Aorta (tissue), 5 donors: ENCODE measurements at places on chromosomes 12 and 14.

DNA sequence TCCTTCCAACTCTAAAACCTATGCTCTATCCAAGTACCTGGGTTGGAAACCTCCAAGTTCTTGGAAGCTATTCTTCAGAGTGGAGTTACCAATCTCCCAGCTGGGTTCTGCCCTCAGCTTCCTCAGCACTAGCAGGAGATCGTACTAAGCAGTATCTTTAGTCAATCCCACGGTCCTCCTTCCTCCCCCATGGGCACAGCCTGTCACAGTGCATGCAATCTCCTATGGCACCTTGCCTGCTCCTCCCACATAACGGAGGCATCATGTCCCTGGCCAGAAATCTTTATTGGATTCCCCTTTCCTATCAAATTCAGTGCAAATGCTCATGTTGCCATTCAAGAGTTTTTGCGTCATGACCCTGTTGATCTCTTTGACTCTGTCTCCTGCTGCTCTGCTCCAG lies 5.4 kb upstream of the LPAR5 start:
- no peak for DNase-seq

DNA sequence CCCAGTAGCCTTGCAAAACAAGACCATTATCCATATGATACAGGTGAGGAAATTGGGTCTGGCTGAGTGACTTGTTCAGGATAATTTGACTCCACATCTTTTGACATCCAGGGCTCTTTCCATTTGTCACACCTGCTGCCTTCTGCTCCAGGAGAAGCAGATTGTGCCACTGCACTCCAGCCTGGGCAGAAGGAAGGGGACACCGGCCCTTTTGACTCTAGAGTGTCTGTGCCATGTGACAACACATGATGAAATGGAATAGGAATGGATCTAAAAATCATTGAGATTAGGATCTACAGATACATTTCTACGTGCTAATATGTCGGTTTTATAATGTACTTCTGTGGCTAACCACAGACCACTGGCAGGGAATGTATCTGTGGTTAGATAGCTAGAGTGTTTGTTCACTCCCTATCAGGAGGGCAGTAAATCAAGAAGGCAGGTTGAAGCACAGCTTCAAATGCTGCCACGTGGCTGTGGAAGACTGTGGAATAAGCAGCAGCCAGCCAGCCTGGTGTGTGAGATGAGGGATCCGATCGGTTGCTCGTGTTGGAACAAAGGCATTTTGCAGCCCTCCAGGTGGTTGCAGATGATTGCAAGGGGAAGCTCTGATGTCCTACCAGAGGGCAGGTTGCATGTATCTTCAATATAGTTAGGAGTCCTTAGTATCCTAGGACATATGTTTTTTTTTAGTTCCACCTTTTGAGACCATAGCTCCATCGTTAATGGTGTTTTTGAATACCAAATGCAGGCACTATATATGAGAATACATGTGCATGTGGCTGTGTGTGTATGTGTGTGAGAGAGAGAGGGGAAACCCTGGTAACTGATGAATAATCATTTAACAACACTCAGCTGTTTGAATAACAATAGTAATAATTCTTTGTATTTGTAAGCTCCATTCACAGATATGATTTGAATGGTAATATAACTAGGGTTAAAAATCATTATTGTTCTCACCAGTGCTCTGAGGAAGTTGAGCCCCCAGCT lies 28.6 kb downstream of the EML1 start:
- no peak for DNase-seq

- no peak for DNase-seq
Observed at GRCh38 chr14:56248442-56248841, 130.2 kb downstream of the PELI2 start.

- no peak for DNase-seq
Observed at GRCh38 chr12:51202718-51203117, 15.1 kb downstream of the POU6F1 start.

DNA sequence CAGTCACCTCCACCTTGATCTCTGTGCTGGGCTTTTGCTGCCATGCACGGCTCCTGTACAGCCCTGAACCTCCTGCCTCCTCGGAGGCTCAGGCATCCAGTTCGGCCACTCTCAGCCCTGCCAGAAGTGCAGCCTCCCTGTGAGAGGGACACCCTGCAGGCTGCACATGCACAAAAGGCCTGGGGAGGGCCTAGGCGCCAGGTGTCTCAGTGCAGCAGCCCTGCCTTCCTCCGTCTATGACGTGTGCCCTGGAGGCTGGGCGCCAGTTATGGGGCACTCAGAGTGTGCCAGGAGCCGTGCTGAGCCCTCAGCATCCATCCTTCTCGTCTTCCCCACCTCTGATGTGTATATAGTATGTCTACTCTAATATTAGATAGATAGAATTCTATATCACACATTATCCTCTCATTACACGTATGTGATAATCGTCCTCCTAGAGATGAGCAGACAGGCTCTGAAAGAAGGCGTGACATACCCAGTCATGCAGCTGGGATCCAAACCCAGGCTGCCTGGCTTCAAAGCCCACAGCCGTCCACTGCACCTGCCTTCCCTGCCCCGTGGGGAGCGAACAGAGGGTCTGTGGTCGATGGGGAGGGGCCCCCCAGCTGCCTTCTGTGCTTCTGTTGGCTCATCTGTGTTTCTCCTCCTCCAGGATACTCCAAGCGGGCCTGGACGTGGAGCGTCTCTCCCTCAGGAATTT lies 101.1 kb downstream of the B4GALNT3 start:
- no peak for DNase-seq

GRCh38 chr12:94925729-94926128 lies 77.8 kb downstream of the NDUFA12 start:
- no peak for DNase-seq

DNA sequence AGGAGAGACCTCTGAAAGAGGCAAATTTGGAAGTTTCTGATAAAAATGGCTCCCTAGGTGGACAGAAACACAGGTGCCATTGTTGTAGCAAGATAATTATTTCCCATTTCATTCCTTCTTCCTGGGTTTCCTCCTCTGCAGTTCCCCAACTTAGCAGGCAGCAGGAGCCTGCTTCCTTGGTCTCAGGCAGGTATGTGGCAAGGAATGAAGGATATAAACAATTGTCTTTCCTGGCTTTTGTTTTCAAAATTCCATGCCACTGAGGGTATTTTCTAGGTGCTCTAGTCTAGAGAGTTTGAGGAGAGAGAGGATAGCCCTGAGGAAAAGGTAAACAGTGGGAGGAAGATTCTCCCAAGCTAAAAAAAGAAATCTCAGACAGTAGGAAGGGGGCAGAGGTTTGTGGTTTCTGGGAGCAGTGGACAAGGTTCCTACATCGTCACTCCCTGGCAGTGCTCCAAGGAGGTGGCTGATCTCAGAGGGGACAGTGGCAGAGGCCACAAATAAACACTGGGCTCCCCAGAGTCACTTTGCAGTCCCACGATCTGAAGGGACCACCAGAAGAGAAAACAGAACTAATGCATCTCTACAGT lies 82.6 kb upstream of the IGF1 start:
- no peak for DNase-seq

DNA sequence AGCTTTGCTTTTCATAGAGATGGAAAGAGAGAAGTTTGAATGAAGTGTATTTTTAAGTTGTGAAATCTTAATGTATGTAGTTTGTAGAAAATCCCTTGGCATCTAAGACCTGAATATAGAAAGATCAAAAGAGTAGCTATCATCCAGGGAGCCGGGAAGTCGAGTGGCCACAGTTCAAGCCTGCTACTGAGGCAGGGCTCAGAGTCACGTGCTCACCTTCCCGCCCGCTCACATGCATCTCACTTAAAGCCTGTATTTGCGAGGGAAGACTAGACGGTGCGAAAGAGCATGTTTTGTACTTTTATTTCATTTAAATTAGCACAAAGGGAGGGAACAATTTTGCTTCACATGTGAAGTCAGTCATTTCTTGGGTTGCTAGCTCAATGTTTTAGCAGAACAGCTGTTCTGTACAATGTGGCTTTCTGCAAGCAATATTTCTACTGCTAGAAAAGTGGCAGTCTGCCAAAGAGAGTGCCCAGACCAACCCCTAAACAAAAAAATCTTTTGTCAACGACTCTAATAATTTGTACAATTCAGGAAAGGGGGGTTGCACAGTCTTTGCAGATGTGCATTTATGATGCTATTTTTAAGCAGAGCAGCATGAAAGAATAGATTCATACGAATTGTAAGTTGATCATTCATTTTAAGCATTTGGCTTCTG lies 290.7 kb downstream of the NPAS3 start:
- DNase-seq: no peak

- no peak for DNase-seq
Observed at GRCh38 chr12:2510045-2510444, 284.7 kb upstream of the FKBP4 start.

DNA sequence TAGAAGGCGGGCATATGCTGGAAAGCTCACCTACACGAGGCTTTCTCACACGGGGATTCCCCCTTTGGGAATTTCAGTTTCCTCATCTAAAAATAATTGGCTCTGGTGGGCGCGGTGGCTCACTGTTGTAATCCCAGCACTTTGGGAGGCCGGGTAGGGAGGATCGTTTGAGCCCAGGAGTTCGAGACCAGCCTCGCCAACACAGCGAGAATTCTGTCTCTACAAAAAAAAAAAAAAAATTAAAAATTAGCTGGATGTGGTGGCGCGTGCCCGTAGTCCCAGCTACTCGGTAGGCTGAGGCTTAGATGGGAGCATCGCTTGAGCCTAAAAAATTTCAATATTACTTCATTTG lies 400 bp upstream of the NDUFA12 start:
- DNase-seq: no peak
